ENCODE measurements at places on chromosomes 3 and 15.

- DNase-seq, result no peak
Observed at GRCh38 chr15:68933001-68933400, 2.7 kb downstream of the SPESP1 start.

DNA sequence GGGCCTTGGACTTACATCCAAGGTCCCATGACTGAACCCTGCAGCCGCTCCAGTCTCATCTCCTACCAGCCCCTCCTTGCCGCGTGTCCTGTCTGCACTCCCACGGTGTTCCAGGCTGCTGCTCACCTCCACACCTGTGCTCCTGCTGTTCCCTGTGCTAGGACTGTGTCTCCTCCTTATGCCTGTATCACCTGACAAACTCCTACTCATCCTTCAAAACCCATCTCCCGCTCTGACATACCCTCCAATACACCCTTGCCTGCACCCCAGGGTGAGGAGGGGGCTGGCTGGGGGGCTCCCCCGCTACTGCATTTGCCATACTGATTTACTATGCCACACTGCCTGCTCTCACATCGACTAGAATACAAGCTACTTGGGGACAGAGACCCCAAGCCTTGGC, 53.6 kb downstream of the CYP11A1 start:
- DNase-seq, result no peak

DNA sequence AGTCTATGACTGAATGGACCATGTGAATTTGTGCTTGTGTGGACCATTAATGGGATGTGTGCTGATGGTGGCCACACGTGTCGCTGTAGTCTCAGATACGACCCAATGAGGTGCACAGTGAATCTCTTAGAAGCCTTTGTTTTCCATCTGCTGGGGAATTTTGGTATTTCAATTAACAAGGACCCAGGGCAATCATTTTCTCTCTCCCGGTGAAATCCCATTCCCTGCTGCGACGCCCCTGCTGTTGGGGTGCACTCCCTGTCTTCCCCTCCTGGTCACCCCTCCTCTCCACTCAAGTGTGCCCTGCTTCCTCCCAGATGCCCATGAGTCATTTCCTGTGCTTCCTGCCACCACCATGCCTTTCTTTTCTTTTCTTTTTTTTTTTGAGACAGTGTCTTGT, 32.7 kb downstream of the EBLN2 start:
- DNase-seq, result peak; percentile 18

GRCh38 chr3:83248454-83248853, 1487.0 kb upstream of the GBE1 start:
- DNase-seq, result no peak

- DNase-seq, result peak; percentile 85
Observed at GRCh38 chr3:125140011-125140817, 72.3 kb downstream of the SLC12A8 start.

DNA sequence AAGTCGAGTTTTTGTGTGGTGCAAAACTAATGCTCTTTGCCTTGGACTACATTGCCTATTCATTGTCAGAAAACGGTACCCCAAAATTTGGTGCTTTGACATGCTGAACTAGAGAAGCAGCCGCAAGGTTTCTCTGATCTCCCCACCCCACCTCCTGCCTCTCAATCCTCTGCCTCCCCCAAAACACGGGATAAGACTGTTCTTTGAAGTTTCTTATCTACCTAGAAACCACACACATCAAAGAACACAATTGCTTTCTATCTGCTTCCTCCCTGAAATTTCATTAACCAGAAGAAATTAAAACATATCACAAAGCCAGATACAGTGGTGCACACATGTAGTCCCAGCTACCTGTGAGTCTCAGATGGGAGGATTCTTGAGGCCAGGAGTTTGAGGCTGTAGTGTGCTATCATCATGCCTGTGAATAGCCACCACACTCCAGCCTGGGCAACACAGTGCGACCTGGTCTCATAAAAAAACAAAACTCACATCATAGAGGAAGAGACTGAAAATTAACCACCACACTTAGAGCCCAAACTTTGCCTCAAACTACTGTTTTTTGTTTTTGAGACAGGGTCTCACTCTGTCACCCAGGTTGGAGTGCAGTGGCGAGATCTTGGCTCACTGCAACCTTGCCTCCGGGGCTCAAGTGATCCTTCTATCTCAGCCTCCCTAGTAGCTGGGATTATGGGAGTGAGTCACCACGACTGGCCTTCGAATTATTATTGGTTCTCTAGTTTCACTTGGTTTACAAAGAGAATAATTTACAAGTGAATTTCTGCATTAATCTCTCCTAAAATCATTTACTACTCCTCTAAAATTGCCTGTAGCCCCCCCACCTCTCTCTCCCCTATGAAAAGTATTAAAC, 2.7 kb upstream of the PCNP start:
- DNase-seq, result no peak

GRCh38 chr15:85124173-85124572, 142.5 kb downstream of the PDE8A start:
- no peak for DNase-seq

GRCh38 chr3:59277201-59277600, 227.4 kb upstream of the CFAP20DC start:
- DNase-seq, result no peak

GRCh38 chr3:62677926-62678325, 197.3 kb downstream of the CADPS start:
- no peak for DNase-seq

DNA sequence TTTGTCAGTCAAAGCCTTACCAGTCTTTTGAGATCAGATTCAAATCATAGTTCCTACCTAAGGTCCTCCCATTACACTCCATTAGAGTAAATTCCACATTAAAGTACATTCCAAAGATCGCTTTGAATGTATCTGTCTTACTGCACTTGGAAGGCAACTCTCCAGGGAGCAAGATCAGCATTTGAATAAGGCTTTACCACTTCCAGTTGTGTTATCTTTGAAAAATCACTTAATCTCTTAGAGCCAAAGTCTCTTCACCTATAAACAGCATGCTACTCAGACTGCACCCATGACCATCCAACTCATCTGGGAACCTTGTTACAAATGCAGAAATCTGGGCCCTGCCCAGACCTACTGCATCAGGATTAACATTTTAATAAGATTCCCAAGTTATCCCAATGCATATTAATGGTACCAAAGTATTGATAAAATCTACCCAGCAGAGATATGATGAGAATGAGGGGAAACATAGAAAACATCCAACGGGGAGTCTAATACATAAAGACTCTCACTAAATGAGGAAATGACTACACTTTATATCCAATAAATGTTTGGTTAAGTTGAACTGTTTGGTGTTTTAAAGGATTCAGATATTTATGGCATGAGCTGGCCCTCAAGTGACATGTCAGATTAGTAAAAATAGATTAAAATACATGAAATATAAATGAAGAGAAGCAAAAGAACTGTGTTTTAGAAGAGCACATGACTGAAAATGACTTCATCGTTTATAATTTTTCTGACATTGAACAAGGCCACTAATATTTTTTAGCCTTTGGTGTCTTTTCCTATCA, 75.9 kb downstream of the TNIK start:
- DNase-seq, result no peak

GRCh38 chr3:116118475-116119169, 326.7 kb downstream of the LSAMP start:
- no peak for DNase-seq

DNA sequence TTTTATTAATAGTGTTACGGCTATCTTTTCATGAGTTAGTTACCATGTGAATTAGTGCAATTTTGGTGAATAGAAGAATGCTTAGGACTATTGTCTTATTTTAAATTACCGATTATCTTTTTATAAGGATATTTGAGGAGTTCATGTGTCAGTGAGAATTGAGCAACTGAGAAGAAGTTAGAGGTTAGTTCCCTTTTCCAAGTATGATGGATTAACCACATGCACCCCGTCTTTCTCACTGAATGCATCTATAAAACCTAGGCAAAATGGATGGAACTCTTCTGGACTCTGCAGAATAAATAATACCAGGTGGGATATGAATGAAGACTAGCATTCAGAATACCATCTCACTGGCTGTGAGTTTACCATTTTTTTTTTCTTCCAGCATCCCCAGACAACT, 74.3 kb downstream of the TCF12 start:
- DNase-seq, result no peak

DNA sequence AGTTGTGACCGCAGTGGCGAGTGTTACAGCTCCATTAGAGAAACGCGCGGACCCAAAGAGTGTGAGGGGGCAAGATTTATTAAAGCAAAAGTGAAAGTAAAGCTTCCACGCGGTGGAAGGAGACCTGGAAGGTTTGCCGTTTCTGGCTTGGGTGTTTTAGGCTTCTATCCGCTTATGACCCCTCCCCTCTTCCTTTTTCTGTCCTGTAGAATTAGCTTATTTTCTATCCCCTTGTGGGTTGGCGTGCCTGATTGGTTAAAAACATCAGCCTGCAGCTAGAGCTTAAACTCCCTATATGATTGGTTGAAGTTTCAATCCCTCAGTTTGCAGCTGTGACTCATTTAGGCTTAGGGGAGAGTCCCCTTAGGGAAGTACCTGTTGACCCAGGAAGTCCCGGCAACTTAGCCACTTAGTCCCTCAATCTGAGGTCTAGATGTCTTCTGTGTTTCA, 39.6 kb downstream of the C3orf38 start:
- peak; percentile 2 for DNase-seq

- DNase-seq, result no peak
Observed at GRCh38 chr3:169545606-169546005, 117.9 kb downstream of the MECOM start.

DNA sequence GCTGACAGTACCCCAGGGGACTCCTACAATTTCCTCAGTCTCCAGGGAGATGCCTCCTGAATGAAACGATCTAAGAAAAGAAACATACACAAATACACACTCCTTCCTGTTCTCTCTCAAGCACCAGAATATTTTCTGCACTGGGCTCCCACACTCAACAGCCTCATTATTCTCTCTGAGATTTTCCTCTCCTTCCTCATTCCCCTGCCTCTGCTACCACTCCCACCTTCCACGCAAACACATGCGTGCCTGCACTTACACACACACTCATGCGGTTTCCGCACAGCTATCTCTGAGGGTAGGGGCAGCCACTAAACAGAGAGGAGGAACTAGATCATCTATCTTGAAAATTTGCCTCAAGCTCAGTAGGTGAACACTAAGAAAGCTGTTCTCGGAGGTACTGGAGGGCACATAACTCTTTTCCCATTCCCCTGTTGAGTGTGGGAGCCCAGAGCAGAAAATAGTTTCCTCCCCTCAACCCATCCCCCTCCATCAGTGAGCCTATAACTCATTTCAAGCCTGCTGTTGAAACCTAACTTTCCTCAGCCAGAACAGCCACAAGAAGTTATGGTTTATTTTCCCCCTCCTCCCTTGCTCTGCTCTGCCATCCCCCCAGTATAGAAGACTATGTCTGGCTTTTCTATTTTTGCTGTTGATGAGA, 30.5 kb upstream of the TIPARP start:
- peak; percentile 62 for DNase-seq

DNA sequence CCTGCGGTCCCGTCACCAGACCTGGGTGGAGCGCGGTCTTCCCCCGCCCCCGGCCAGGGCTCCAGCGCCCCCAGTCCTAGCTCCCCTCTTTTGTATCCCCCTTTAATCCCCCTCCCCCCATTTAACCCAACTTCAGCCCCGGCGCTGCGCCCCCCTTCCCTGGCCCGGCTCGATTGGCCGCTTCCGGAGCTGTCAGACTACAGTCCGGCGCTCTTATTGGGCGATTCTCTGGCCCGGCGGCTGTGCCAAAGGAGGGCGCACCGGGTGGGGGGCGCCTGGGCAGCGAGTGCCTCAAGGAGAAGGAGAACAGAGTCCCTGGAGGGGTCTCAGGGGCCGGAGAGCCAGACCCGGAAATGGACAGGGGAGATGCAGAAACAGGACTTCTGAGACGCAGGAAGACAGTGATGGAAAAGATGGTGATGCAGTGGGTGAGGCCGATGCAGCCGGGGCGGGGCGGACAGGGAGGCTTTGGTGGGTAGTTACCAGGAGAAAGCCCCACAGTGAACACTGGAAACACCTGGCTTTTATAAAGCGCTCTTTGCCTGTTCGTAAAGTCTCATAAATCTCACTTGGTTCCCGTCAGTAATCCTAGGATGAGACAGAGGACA, 1.2 kb upstream of the ADCY5 start:
- no peak for DNase-seq

GRCh38 chr3:28840976-28841376, 439.9 kb upstream of the RBMS3 start:
- DNase-seq, result no peak

GRCh38 chr3:170488802-170489201, 70.1 kb downstream of the CLDN11 start:
- DNase-seq, result peak; percentile 86

DNA sequence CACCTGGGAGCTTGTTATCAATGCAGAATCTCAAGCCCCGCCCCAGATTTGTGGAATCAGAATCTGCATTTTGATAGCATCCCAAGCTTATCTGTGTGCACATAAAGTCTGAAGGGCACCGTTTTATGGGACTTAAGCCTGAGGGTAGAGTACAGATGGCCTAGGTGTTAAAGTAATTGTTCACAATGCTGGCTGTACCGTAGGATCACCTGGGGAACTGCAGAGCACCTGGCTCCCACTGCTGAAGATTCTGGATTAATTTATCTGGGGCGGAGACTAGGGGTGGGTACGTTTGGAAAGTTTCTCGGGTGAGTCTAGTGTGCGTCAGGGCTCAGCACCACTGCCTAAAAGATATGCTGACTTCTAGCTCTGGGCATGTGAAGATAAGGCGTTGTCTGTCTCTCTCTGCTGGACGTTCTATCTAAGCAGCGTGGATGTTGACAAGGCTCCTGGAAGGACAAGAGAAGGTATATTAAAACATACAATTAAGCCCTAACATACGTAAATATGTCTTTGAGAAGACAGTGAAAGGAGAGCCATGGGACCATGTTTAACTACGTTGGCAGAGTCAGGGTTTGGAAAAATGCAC, 63.2 kb upstream of the RASGRP1 start:
- no peak for DNase-seq

DNA sequence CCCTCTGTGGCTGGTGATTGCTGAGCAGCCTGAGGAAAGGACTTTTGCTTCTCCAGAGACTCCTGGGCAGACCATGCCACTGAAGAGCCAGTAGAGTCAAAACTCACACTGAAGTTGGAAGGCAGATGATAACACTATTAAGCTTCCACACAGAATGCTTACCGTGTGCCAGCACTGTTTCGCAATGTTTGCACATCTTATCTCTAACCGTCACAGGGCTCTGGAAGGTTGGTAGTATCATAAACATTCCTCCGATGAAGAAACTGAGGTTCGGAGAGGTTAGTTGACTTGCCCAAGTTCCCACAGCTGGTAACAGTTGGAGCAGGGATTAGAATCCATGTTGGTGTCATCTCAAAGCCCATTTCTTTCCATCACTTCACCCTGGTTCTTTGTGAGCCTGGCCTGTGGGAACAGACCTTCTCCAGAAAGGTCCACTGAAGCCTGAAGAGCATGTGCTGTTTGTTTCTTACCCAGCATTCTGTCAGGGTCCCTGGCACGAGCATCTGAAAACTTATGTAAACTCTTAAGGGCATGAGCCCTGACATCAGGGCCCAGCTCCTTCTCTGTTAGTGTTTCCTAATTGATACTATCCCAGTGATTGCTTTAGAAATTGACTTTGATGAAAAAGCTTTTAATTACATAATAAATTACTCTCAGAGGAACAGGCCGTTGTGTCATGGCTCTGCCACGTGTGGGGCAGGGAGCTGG, 77.0 kb upstream of the PRR23C start:
- peak; percentile 45 for DNase-seq

GRCh38 chr3:143000528-143000927, 842 bp upstream of the U2SURP start:
- peak; percentile 51 for DNase-seq

GRCh38 chr15:59299929-59300617, 72.6 kb downstream of the MYO1E start:
- DNase-seq, result peak; percentile 98

GRCh38 chr3:40885430-40885829, 313.9 kb upstream of the CTNNB1 start:
- DNase-seq, result no peak

Measured in AG10803 (cell line).